ENCODE measurements at places on chromosomes 11 and 22.

DNA sequence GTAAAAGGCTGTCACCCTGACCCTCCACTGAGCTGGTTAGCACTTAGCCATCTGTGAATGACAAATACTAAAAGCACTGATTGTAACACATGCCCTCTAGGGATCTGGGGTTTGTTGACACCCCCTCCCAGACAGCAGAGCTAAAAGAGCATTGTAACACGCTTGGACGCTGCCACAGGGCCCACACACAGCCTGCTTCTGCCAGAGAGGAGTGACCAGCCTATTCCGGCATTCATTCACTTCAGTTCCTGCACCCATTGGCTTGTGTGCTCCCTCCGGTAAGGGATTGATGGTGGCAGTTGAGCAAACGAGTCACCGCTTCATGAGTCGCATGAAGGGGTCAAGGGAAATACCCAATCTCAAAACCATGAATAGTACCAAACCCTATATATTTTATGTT, 15.8 kb downstream of the OR10D3 start:
- DNase-seq, result no peak

GRCh38 chr11:96167203-96167758, 175.7 kb downstream of the MAML2 start:
- no peak for DNase-seq

GRCh38 chr11:97729546-97730272, 1291.0 kb upstream of the CNTN5 start:
- DNase-seq, result no peak

DNA sequence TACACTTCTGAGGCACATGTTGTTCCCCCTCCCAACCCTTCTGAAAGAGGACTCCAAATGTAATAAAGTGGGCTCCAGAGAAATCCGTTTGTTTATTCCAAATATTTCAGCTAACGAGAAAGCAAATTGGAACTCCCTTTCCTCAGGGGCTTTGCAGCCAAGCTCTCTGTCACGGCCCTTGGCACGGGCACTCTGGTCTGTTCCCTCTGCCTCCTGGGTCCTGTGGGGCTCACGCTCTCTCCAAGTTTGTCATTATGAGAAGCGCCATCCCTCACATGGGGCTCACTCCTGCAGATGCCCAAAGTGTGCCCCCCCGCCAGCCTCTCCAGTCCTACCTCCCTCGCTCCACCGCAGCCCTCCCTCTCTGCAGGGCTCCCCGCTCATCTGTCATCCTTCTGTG, 125.4 kb upstream of the POU2AF2 start:
- DNase-seq, result no peak

GRCh38 chr11:103418014-103418413, 308.8 kb downstream of the DYNC2H1 start:
- DNase-seq, result no peak

DNA sequence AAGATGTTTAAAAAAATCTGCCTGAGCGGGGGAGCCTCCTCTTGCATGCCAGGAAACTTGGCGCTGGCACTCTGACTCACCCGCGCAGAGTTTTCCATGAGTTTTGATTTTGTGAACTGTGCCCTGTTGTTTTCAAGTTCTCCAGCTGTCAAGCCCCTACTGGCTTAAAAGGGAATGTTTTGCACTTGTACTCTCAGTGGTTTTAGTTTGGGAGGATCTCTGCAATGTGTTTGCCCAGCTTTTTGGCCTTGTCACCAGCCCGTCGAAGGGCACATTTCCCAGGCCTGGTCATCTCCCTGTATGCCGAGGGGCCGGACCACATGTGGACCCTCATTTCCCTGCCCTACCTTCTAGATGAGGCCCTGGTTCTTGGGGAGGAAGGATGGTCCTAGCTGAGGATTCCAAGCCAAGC, 12.2 kb downstream of the MRGPRF start:
- DNase-seq, result no peak

DNA sequence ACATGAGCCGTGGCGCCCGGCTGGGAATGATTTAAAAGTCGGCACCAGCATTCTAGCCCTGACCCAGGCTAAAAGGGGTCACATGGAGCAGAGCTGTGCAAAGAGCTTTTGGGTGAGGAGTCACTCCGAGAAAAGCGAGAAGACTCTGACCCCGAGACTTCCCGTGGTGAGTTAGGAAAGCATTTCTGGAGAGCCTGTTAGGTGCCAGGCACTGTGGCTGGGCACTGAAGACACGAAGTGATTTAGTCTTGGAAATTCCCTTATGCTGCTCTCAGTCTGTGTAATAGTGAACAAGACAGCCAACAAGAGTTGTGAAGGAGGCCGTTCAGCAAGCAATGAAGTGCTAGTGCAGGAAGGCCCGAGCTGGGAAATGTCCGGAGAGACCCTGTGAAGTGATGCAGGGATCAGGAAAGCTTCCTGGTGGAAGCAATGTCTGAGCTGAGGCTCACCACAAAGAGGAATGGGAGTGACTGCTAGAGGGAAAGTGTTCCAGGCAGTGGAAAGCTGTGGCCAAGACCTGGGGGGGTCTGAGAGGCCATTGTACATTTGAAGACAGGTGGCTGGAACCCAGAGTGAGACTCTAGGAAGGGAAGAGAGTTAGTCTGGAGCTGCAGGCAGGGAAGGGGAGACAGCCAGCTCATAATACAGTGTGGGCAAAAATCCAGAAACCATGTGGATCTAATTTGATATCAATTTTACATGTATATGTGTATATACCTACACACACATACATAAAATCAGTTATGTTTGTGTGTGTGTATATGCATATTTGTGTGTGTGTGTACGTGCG, 31.6 kb downstream of the MARK2 start:
- DNase-seq, result no peak

DNA sequence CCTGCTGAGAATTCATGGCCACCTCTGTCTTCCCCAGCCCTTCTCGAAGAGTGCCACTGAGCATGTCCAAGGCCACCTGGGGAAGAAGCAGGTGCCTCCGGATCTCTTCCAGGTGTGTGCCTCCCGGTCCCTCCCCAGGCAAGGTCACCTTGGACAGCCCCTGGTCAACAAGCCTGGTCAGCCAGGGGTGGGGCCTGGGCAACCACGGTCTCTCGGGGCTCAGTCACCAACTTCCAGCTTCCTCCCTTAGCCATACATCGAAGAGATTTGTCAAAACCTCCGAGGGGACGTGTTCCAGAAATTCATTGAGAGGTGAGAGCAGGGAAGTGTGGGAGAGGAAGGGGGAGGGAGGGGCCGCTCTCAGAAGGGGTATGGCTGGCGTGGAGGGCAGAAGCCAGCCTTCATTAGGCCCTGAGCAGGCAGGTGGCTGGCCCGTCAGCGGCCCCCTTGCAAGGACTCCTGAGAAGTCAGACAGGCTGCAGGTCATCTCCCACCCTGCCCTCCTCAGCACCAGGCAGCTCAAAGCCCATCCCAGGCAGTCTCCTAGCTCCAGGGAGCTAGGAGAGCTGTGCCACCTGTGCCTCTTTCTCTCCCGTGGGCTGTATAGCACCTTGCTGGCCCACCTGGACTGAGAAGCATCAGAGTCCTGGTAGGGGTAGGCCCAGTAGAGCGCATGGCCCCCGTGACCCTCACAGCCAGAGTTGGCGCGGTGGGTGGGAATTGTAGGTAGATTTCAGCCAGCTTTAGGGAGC, 9.3 kb upstream of the ANKRD13D start:
- DNase-seq, result no peak

Measured in amygdala (tissue), 56 donors.